Inflammatory macrophage treated with lipopolysaccharide for 1 hour (primary cell): ENCODE measurements at places on chromosomes 3 and 15.

DNA sequence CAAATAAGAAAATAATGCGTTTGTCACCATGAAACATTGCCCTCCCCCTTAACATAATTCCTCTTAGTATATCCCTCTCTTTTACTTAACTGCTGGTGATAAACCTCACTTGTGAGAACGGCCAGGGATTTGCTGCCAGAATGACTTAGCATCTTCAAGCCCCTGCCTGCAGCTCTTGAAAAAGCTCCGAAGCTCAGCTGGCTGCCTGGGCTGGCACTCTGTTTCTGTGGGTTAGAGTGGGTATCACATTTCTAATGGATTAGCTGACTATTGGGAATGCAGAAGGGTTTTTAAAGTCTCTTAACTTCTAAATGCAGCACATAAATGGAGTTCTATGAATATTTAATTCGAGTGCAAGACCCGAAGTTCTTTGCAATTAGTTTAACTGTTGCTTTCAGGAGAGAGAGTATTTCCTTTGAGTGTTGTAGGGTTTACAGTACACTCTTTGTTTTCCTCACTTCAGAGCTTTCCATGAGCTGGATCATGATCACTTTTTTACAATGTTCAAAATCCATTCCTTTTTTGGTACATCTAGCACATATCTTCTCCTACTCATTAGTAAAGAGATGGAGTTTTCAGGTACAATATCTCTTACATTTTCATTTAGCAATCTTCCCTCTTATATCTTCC is 124.7 kb upstream of the RBMS3 start:
- no peak for DNase-seq

DNA sequence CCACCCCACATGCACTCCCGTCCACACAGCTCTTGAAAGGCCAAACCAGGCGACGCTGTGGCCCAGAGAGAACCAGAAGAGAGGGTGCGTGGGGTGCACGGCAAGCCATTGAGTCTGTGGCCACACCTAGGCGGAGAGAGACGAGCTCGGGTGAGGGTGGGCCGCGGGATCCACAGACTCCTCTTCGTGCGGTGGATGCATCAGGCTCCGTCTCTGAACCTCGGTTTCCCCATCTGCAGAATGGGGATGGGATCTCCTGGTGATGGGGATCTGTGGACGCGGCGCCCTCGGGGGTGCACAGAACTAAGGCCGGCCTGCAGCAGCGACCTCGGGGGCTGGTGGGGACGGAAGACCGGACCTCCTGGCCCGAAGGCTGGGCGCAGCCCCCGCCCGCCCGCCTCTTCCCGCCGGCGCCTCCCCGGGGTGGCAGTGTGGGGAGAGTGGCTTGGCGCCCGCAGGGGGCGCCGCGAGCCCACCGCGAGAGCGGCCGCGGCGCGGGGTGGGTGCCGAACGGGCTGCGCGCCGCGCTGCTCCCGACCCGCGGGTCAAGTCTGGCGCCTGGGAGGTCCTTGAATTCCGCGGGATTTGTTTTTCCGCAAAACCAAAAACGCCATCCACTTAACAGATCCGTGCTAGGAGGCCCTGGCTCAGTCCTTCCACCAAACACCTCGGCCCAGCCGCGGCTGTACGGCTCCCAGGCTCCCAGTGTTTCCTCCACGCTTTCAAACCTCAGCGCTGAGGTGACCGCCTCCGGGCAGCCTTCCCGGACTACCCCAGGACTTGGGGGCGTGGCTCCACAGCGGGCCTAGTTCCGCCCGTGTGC is 13.2 kb upstream of the ADPGK start:
- peak; percentile 59 for DNase-seq

DNA sequence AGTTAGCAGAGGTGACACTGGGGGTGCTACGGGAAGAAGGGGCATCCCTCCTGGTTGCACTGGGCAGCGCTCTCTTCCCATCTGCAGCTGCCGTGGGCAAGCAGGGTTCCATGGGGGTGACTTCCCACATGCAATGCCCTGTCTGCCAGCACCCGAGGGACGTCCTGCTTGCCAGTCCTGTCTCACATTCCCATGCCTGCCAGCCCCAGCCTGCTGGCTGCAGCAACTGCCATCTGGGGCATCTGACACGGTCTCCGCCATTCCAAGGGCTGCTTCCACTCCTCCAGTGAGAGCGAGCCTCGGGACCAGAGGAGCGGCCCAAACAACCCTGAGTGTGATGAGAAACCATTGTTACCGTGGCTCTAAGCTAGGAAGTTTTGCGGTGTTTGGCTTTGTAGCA is 45.4 kb upstream of the RPL32 start:
- no peak for DNase-seq

DNA sequence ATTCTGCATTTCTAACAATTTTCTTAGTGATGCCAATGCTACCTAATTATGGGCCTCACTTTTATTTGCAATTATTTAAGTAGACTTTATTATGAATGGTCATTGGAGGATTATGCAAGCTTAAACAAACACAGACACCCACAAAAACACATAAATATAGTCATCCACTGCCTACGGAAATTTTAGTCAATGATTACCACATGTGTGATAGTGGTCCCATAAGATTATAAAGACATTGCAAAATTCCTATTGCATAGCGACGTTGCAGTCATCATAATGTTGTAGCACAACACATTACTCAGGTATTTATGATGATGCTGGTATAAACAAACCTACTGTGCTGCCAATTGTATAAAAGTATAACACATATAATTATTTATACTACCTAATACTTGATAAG is 247.8 kb upstream of the ALCAM start:
- DNase-seq: peak; percentile 5

GRCh38 chr3:159892171-159892795 is 96.4 kb upstream of the IL12A start:
- DNase-seq: no peak
